ENCODE measurements at places on chromosomes 6 and 20. TPM values are rescaled to one million over a fixed set of nuclear protein-coding genes. Genes with fewer than 3 reads are reported as not detected.

ETV7 gene
- 0.79 TPM for total RNA-seq

EYS gene
- 4.4 TPM for total RNA-seq

LRRC73 gene
- total RNA-seq, result not detected

- DNase-seq, result no peak
Measured at GRCh38 chr20:4828830-4829513, 107.3 kb downstream of the PRND start.

DNA sequence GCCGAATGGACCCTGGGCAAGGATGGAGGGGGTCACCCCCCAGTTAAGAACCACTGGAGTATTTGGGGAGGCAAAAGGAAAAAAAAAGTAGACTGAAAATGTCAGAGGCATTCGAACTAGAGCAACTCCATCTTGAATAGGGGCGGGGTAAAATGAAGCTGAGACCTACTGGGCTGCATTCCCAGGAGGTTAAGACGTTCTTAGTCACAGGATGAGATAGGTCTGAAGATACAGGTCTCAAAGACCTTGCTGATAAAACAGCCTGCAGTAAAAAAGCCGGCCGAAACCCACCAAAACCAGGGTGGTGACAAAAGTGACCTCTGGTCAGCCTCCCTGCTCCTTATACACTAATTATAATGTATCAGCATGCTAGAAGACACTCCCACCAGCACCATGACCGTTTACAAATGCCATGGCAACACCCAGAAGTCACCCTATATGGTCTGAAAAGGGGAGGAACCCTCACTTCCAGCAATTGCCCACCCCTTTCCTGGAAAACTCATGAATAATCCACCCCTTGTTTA, 70.4 kb upstream of the KCNG1 start:
- no peak for DNase-seq

DNA sequence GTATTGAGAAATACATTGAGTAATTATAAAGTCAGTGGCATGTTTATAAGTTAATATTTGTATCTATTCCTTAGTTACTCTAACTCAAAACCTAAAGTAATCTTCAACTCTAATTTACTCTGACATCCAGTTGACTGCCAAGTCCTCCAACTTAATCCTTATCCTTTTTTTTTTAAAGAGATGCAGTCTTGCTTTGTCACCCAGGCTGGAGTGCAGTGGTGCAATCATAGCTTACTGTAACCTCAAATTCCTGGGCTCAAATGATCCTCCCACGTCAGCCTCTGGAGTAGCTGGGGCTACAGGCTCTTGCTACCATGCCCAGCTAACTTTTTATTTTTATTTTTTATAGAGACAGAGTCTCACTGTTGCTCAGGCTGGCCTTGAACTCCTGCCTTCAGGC, 24.4 kb downstream of the PTPN1 start:
- no peak for DNase-seq

- no peak for DNase-seq
Measured at GRCh38 chr6:106083618-106084017, 2.5 kb upstream of the PRDM1 start.
